ENCODE measurements at places on chromosomes 4 and X.

DNA sequence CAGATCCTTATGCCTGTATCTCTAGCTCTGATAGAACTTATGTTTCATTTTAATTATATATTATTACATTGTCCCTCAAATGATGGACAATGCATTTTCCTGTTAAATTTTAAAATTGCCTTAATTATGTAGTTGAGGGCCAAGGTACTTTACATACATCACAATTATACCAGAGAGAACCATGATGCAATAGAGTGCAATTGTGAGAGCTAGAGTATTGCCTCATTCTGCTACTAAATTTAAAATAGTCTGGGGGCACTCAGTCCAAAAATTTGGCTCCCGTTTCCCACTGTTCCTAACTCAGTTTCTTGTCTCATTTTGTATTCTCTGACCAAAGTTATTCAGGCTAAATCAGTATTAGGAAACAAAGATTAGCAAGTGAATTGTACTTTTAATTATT is 378.5 kb upstream of the ZFP42 start:
- no peak for DNase-seq

- DNase-seq: peak; percentile 56
These were observed 30.8 kb downstream of the RTL5 start for GRCh38 chrX:72100824-72101351.

DNA sequence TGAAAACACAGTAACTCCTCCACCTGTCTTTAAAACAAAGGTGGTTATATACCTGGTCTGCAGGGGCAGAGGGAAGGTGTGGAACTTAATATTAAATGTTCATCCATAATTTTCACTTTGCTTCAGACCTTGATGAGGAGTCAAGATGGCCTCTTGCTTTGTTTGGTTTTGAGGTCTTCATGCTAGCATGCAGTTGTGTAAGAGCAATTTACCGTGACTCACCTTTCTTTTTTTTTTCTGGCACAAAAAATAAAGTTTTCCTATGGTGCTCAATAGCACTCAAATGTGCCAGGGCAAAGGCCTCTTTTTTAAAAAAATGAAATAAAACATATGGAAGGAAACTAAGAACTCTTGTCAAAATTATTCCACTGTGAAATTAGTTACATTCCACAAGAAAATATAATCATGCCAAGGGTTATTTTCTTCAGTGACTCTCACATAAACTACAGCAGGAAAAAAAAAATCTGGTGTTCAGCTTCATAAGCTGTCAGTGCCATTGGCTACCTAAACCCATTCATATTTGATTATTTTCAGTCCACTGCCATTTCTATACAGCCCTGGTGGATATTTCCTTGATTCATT is 128.2 kb downstream of the SLC7A11 start:
- DNase-seq: no peak

DNA sequence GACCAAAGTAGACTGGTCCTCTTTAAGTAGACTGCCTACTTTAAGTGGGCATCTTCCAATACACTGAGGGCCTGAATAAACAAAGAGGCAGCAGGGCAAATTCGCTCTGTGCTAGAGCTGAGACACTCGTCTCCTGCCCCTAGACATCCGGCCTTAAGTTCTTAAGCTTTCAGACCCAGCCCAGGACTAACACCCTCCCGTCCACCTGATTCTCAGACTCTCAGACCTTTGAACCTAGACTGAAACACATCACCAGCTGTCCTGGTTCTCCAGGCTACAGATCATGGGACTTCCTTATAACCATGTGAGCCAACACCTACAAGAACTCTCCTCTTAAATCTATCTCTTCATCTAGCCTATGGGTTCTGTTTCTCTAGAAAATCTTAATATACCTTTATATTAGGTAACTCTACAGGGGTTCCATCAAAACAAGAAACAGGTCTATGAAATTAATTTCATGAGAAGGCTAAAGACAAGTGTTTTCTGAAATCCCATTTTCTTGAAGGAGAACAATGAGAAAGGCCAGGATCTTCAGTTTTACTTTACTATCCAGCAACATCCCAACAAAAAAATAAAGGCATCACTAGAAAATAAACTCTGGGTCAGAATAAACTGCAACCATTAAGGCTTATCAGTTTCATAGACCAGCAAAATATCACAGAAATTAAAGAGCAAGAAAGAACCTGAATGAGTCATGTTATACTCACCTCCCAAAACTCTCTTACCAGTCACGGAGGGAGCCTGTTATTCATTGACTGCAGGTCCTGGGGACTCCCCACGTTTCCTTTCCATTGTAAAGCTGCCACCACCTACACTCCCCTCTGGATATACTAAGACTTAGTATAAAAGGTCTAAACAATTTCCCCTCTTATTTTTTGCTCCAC is 14.8 kb downstream of the ADGRA3 start:
- peak; percentile 22 for DNase-seq

GRCh38 chr4:74205046-74205445 is 47.1 kb downstream of the MTHFD2L start:
- no peak for DNase-seq

DNA sequence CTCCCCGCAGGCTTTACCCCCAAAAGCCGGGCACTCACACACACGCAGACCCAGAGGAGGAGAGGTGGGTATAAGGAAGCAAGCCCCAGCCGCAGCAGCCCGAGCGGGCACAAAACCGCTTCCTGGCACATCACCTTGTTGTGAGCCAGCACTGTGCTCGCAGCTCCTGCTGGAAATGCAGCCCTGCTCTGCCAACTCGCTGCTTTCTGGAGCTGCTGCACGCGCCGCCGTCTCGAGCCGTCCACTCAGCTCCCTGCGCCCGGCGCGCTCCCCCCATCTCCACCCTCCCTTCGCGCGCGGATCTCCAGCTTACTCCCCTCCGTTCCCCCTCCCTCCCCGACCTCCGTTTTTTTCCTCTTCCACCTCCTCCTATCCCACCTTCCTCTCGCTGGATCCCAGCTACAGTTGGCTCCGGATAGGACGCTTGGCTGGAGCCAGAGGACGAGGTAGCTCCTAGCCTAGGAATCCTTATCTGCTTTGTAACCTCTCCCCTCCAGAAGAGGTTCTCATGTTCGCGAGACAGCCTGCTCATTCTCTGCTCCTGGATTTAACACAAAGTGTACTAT is at the start of gene SPOCK3:
TSS of gene SPOCK3 (minus strand) at position 179 of the 566 bp plus-strand sequence.
- no peak for DNase-seq

DNA sequence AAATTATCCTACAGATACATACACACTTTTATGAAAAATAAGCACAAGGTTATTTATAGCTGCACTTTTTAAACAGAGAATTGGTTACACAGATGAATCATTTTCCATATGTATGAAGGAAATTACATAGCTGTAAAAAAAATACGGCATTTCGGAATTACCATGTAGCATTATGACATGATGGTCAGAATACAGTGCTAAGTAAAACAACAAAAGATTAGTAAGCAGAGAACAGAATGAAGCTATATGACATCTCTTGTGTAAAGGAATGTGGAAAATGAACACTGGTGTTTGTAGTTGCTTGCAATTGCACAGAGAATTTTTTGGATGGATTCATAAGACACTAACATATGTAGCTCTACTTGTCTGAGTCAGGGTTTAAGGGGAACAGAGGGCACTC is 1222.0 kb upstream of the PRKX start:
- no peak for DNase-seq

GRCh38 chr4:150782921-150783320 is 201.0 kb downstream of the MAB21L2 start:
- DNase-seq: no peak

DNA sequence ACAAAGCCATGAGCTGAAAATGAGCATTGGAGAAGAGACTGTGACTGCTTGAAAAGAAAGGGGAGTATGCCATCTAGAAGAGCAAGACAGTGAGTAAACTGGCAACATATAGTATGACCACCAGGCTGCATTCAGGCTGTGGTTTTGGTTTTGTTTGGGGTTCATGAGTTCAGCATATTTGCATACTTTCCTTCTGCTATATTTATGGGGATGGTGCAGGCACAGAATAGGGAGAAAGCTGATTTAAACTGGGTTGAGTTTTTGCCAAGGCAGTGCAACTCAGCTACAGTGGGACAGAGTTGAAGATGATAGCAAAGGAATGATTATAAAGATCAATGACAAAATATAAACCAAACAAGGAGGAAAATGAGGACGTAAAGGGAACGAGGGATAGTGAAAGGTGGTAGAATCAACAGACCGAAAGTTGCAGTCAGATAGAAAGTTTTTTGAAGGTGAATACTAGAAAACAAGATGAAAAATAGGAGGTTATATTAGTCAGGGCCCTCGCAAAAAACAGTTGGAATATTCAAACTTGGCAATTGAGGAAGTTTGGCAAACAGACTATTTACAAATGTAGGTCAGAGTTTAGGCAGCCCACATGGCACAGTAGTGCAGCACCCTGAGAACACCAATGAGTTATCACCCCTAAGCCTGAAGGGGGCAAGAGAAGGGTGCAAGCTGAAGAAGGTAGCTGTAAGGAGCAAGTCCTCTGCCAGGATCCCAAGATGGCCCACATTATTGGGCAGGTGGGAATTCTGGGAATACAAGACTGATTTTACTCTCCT is 114.8 kb upstream of the MAP9 start:
- DNase-seq: no peak

DNA sequence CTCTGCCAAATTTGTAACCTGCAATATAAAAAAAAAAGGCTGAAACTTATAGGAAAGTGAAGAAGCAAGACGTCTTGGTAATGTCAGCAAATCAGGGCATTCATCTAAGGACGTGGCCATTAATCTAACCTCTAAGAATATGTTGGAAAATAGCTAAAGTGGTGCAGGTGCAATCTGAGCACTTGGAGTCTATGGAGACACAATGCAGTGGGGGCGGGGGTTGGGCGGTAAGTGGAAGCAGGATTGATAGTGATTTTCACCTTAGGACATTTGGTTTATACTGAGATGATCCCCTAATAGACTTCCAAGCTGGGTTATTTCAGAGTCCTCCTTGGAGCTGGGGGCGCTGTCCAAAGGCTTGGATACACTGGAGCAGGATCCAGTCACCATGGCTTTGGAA is 283.4 kb downstream of the EPHA5 start:
- no peak for DNase-seq

- DNase-seq: peak; percentile 52
These were observed at the start of gene TSPAN6 for GRCh38 chrX:100636321-100636991. Gene TSPAN6 (minus strand): TSS chrX:100636806. CDS start chrX:100636694, 112 bp downstream.
